ENCODE measurements at places on chromosomes 3 and 15.

DNA sequence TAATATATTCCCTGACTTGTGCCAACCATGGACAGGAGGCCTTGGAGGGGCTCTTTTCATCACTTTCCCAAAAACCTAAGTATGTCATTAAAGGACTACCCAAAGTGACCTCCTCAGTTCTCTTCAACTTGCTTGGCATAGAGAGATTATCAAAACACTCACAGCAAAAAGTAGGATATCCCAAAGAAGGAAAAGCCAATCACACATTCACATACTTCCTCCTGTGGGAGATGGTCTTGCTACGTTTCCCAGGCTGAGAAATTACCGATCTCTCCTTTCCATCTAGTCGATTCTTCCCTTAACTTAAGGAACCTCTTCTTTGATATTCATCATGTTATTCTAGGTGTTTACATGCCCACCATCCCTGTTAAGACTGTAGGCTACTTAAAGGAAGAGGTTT lies 9.1 kb downstream of the DPPA4 start:
- no peak for DNase-seq

DNA sequence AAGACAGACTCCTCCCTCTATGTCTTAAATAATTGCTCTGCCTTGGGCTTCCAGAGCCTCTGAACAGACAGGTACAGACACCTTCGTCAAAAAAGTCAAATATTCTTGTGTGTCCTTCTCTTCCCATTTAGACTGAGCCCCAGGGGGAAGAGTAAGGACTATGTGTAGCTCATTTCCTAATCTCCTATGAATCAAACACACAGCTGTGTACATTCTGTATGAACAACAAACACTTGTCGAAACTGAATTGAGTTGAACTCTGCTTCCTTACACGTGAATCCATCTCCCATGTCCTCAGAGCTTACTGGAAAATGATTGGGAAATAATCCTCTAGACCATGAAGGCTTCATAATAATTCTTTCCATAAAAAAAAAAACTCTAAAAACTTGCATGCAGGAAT lies 80.8 kb downstream of the MOBP start:
- peak; percentile 78 for DNase-seq

- DNase-seq, result no peak
These were observed 184.2 kb upstream of the STAC start for GRCh38 chr3:36196058-36196457.

DNA sequence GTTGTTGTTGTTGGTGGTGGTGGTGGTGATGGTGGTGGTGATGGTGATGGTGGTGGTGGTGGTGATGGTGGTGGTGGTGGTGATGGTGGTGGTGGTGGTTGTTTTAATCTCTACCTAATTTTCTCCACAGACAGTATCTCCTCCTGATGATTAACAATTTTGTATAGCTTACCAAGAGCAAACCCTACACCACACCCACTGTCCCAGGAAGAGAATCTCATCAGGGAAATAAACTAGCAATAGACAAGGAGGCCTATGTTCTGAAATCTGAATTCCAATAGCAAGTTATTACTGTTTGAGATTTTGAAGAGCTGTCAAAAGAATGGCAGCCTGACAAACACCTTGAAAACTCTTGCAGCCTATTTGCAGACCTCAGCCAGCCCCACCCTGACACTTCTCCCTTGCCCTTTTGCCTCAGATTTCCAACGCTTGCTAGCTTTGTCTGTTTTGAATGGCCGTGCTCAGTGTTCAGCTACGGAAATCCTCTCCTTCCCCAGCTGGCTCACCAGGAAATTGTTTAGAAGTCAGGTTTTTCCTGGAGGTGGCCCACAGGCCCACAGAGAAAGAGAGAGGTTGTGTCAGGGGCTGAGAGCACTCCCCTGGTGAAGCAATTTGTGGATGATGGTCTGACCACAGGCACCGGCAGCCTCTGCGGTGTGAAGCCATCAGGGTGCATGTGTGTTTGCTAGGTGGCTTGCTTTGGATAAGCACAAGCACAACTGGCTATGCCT lies 101.6 kb downstream of the MAGI1 start:
- no peak for DNase-seq

- no peak for DNase-seq
These were observed 30.9 kb downstream of the UBE3A start for GRCh38 chr15:25407950-25408349.
